ENCODE measurements at places on chromosomes 7 and 10. TPM values are rescaled to one million over a fixed set of nuclear protein-coding genes. Genes with fewer than 3 reads are reported as not detected.

- H3K27ac ChIP-seq = peak overlapping the region; percentile 23
- H3K4me3 ChIP-seq = no peak overlapping the region
- no peak for DNase-seq
- H3K4me1 ChIP-seq = no peaks in the 10 kb centered on the region
- no peaks in the 10 kb centered on the region for H3K27me3 ChIP-seq
- no peaks in the 10 kb centered on the region for H3K36me3 ChIP-seq
Observed at GRCh38 chr10:44281089-44281613, 103.7 kb downstream of the CXCL12 start.

GRCh38 chr7:122544463-122544862 is 154.5 kb downstream of the RNF133 start:
- peak; percentile 10 for DNase-seq
- no peak overlapping the region for H3K27ac ChIP-seq
- H3K36me3 ChIP-seq = no peaks in the 10 kb centered on the region
- no peak overlapping the region for H3K4me3 ChIP-seq
- no peaks in the 10 kb centered on the region for H3K4me1 ChIP-seq

DNA sequence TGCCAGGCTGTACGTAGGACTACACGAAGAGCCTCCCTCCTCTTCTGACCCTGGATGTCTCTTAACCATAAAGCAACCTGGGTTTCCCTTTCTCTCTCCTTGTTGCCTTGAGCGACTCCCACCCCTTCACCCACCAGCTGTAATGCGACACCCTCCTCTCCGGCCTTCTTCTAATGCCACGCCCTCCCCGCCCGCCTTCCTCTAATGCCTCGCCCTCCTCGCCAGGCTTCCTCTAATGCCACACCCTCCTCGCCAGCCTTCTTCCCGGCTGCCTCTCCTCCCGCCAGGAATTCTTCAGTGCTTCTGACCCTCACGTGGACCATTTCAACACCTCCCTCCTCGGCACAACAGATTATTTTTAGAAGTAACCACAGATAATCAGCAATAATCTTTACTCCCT is 348.5 kb upstream of the SHH start:
- no peak overlapping the region for H3K27ac ChIP-seq
- H3K4me1 ChIP-seq = no peaks in the 10 kb centered on the region
- no peaks in the 10 kb centered on the region for H3K36me3 ChIP-seq
- peak; percentile 25 for DNase-seq
- peaks cover 26% of the 10 kb centered on the region for H3K27me3 ChIP-seq

DNA sequence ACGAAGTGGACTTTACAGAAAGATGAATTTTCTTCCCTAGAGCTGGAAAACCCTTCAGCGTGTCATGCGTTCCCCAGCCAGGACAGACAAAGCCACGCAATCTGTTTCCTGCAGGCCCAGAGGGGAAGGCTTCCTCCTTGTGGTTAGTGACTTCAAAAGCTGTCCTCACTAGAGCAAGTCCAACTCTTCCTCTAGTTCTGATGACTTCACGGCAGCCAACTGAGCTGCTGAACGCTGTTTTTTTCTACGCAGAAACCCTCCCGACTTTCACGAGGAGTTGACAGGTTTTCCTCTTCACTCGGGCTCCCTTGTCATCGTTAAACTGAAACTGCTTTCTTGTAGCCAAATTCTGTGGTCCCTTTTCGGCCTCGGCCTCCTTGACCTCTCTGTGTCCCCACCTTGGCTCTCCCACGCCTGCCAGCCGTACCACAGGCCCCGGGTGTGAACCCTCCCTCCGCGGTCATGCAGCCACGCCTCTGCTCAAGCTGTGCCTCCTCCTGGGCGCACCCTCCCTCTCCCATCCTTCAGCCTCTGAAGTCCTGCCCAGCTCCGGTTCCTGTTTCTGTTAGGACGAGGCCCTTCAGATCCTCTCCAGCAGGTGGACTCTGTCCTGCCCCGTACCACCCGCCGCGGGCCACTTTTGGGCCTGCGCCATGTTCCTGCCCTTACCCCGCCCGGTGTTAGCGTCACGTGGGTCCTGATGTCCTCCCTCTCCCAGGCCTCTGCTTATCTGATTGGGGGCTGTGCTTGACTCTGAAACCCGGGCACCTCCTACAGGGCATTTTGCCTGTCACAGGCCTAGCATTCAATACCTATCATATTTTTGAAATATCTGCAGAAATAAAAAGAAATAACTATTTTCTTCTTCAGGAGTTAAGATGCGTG is 39.3 kb downstream of the CUX1 start:
- H3K27ac ChIP-seq = peak overlapping the region; percentile 92
- peak overlapping the region; percentile 17 for H3K4me3 ChIP-seq
- H3K27me3 ChIP-seq = no peaks in the 10 kb centered on the region
- peak; percentile 96 for DNase-seq
- no peaks in the 10 kb centered on the region for H3K36me3 ChIP-seq
- peaks cover 23% of the 10 kb centered on the region for H3K4me1 ChIP-seq

DNA sequence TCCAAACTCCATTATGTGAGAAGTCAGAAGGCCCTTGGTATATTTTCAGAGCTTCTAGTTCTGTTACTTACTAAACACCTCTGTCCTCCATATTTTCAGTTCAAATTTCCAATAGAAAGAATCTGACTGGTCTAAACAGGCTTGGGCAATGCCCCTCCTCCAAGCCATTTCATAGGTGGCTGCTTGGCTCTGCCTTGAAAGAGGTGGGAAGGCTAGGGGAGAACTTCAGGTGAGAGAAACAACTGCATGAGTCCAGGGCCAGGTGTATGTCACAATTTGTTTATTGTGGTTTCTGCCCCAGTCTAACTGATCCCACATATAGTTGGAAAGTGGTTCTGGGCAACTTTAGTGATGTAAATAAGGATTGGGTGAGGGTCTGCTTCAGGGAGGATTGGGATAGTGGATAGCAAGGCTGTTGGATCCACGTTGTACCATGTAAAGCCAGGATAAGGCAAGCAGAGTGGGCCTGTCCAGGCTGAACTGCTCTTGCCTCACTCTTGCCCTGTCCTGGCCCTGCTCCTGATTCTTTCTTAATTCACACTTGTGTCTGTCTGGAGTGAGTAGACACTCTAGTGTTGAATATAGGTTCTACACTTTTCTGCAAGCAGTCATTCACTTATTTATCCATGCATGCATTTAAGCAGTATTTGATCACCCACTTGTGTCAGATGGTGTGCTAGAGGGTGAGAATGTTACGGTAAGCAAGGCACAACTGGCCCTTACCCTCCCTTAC is 67.5 kb upstream of the COMTD1 start:
- H3K4me1 ChIP-seq = no peaks in the 10 kb centered on the region
- H3K4me3 ChIP-seq = no peak overlapping the region
- DNase-seq = no peak
- H3K27ac ChIP-seq = no peak overlapping the region

- H3K4me3 ChIP-seq = no peak overlapping the region
- H3K27me3 ChIP-seq = no peaks in the 10 kb centered on the region
- H3K36me3 ChIP-seq = no peaks in the 10 kb centered on the region
- no peak for DNase-seq
- H3K27ac ChIP-seq = peak overlapping the region; percentile 34
- peaks cover 54% of the 10 kb centered on the region for H3K4me1 ChIP-seq
Observed at GRCh38 chr10:119233821-119234220, 26.4 kb downstream of the GRK5 start.

DNA sequence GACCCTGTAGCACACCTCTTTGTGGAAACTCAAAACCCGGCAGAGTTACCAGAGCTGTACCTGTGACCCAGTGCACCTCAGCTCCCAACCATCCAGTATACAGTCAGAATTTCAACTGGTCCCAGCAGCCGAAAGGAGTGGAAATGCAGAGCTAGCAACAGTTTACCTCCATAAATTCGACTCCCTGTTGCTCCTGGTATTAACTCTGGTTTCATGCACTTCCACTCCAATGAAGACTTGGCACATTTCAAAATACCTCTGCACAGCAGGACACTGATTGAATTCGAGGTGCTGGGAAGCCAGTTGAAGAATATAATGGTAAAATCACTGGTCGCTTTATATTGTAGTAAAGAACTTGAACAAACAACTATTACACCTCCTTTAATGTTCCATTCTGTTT is 17.9 kb upstream of the TIAL1 start:
- no peak for DNase-seq
- no peaks in the 10 kb centered on the region for H3K36me3 ChIP-seq
- H3K27ac ChIP-seq = no peak overlapping the region
- H3K27me3 ChIP-seq = no peaks in the 10 kb centered on the region
- no peak overlapping the region for H3K4me3 ChIP-seq
- no peaks in the 10 kb centered on the region for H3K4me1 ChIP-seq

DNA sequence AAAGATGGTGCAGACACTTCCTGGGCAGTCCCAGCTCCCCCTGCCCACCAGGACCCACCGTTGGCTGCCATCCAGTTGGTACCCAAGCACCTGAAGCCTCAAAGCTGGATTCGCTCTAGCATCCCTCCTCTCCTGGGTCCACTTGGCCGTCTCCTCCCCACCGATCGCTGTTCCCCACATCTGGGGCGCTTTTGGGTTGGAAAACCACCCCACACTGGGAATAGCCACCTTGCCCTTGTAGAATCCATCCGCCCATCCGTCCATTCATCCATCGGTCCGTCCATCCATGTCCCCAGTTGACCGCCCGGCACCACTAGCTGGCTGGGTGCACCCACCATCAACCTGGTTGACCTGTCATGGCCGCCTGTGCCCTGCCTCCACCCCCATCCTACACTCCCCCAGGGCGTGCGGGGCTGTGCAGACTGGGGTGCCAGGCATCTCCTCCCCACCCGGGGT is 14.5 kb upstream of the LIMK1 start:
- no peak for DNase-seq
- no peaks in the 10 kb centered on the region for H3K36me3 ChIP-seq
- H3K27ac ChIP-seq = no peak overlapping the region
- H3K27me3 ChIP-seq = no peaks in the 10 kb centered on the region

- no peaks in the 10 kb centered on the region for H3K36me3 ChIP-seq
- no peak overlapping the region for H3K4me3 ChIP-seq
- peak; percentile 18 for DNase-seq
- no peak overlapping the region for H3K27ac ChIP-seq
Observed at GRCh38 chr7:38660427-38661099, 29.4 kb upstream of the AMPH start.

- H3K36me3 ChIP-seq = no peaks in the 10 kb centered on the region
- H3K4me1 ChIP-seq = peaks cover 21% of the 10 kb centered on the region
- no peak for DNase-seq
Observed at GRCh38 chr10:72267819-72268399, 5.8 kb upstream of the DDIT4 start.

DNA sequence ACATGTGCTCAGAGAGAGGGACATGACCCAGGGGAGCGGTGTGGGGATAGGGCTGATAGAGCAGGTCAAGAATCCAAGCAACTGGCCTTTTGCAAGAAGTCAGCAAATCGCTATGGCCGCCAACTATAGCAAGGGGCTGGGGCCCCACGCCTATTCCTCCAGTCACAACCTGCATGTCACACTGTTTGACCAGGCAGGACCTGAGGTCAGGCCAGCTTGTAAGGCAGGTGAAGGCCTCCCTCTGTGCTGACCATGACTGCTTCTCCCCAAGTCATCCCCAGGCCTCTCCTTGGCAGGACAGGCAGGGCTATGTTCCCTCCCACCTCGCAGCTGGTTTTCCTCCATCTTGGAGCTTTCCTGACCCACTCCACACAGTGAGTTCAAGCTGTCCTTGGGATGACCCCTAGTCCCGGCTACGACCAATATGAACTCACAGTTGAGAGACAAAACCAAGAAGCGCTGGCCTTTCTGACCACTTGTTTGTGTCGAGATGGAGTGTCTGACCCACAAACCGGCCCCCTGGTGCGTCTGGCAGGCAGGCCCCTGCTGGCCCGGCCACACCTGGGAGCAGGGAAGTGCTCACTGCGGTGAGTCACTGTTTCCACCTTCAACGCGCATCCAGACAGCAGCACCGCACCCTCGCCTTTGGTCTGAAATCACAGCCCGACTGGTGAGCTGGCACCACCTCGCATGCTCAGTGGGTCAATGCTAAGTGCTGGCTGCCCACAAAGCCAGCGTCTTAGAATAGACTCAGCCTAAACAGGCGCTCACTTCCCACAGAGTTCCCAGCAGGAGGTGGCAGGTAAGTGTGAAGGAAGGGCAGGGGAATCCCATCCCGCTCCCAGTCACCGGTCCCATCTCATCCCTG is 81.4 kb downstream of the VWA2 start:
- H3K4me3 ChIP-seq = no peak overlapping the region
- no peaks in the 10 kb centered on the region for H3K36me3 ChIP-seq
- no peak overlapping the region for H3K27ac ChIP-seq
- H3K27me3 ChIP-seq = no peaks in the 10 kb centered on the region

- H3K27me3 ChIP-seq = no peaks in the 10 kb centered on the region
- DNase-seq = no peak
- H3K4me1 ChIP-seq = no peaks in the 10 kb centered on the region
- no peak overlapping the region for H3K4me3 ChIP-seq
- H3K27ac ChIP-seq = no peak overlapping the region
- no peaks in the 10 kb centered on the region for H3K36me3 ChIP-seq
Observed at GRCh38 chr7:20401861-20402746, 71.4 kb downstream of the ITGB8 start.

DNA sequence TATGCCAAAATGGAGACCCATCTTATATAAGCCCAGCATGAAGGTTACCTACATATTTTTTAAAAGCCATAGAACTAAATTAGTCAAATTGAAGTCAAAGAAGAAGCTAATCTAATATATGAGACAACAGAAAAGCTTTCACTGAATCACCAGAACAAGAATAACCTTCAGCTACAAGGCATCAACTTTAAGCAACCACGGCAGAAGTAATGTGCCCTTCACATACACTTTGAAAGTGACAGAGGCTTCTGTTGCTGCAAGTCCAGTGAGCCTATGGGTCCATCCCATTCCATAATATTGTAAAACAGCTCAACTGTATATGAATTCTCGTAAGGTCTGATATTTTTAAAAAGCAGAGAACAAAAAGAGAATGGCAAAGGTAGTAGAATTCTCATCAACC is 36.5 kb downstream of the CTNNA3 start:
- no peaks in the 10 kb centered on the region for H3K36me3 ChIP-seq
- H3K4me3 ChIP-seq = no peak overlapping the region
- H3K27ac ChIP-seq = no peak overlapping the region

GRCh38 chr7:14219125-14219524 is 229.7 kb upstream of the ETV1 start:
- H3K27ac ChIP-seq = no peak overlapping the region
- H3K4me3 ChIP-seq = no peak overlapping the region
- no peaks in the 10 kb centered on the region for H3K36me3 ChIP-seq
- no peak for DNase-seq

DNA sequence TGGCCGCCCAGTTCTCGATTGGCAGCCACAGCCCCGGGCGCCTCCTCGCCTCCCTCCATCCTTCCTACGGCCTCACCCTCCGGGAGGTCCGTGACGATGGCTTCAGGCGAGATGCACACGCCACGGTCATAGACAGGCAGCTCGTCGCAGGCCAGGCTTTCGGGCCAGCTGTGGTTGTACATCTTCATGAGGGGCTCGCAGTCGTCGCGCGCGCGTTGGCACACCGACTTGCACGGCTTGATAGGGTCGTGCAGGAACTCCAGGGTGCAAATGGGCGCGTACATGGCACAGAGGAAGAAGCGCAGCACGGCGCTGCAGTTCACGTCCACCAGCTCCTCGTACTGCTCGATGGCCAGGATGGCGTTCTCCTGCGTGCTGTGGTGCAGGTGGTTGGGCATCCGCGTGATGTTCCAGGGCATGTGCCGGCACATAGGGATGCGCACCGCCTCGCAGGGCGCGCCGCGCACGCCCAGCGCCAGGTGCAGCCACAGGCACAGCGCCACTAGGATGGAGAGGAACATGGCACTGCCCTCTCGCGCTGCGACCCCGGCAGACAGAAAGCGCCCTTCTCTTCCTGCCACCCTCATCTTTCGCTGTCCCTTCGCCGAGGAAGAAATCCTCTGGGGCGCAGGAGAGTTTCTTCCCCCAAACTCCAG is 472 bp downstream of the SFRP4 start:
- DNase-seq = peak; percentile 14
- H3K27ac ChIP-seq = peak overlapping the region; percentile 37
- H3K4me3 ChIP-seq = peak overlapping the region; percentile 41
- peaks cover 18% of the 10 kb centered on the region for H3K27me3 ChIP-seq
- peaks cover 17% of the 10 kb centered on the region for H3K4me1 ChIP-seq

The SGCE gene
- 62.1 TPM for total RNA-seq

The METTL27 gene
- total RNA-seq = 29.5 TPM
